ENCODE measurements at places on chromosomes 6 and 20.

DNA sequence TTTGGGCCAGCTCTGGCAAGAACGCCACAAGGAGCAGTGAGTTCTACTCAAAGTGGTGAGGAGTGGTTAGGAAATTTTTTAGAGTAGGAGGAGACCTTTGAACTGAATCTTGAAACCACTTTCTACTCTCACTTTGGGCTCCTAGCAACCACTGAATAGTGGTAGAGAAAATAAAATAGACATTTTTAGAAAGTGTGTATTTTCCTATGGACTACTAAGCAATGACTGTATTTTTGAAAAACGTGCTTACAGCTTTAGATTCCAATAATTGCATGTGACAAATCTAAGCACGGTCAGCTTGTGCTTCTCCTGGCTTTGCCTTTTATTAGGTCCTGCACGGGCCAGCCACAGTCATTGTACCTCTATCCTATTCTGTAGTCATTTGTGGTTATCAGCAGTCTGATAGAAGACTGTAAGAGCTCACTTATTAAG, 8.7 kb upstream of the IFNGR1 start:
- no peak for DNase-seq

DNA sequence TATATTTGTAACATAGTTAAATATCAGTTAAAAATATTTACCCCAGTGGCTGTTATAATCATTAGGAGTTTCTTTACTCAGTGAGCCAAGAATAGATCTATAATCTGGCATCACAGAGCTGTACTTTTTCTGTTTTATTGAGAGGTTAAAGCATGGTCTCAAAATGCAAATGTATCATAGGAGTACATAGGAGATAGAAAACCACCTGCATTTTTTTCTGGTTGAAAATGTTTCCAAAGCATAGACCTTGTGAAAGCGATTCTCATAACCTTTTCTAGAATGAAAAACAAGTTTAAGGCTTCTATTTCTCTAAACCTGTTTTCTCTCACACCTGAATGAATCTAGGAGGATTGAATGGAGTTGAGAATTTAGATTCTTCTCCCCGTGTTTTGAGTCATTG, 14.4 kb downstream of the KCNQ5 start:
- no peak for DNase-seq

DNA sequence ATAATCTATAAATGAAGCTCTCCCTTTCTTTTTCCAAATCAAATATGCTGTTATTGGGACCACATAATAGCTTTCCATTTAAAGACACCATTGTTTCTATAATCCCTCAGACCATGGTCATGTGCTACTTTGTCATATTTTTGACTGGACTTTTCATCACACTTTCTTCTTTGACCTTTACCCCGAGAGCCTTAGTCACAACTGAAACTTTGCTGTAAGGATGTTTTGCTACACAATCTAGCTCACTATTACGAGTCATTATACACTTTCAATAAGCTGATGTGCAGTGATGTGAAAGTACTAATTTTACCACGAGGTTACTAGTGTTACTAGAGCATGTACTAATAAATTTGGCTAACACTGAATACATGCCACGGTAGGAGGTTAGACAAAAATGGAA, 367.2 kb upstream of the RUNX2 start:
- no peak for DNase-seq

GRCh38 chr6:129273161-129273560, 390.2 kb downstream of the LAMA2 start:
- DNase-seq: no peak

GRCh38 chr6:81727876-81728517, 24.5 kb downstream of the TENT5A start:
- DNase-seq: no peak
